ENCODE measurements at places on chromosomes 2 and 18.

DNA sequence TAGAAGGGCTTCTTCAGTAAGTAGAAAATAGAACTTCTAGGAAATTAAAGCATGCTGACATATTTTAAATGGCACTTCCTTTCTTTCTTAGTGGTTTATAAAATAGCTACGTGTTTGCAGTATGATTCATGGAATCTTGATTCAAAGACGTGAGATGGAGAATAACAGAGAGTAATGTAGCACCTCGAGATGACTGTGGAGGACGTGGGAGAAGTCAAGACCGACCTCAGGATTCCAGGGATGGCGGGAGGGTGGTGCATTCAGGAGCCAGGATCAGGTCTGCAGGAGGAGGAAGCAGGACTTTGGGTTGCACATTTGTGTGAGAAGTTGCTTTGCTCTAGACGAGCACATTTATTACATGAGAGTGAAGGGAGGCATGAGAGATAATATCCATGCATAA, 56.0 kb downstream of the DCDC2C start:
- DNase-seq = no peak

DNA sequence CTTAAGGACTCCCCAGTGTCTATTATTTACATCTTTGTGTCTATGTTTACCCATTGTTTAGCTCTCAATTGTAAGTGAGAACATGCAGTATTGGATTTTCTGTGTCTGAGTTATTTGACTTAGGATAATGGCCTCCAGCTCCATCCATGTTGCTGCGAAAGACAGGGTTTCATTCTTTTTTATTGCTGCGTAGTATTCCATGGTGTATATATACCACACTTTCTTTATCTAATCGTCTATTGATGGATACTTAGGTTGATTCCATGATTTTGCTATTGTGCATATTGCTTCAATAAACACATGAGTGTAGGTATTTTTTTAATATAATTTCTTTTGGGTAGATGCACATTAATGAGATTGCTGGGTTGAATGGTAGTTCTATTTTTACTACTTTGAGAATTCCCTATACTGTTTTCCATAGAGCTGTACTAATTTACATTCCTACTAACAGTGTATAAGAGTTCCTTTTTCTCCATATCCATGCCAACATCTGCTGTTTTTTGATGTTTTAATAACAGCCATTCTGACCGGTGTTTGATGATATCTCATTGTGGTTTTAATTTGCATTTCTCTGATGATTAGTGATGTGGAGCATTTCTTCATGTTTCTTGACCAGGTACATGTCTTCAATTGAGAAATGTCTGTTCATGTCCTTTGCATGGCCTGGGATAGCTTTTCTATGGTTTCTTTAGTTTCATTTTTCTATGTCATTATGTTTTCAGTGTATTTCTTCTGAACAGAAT, 21.8 kb downstream of the MTCL1 start:
- no peak for DNase-seq

DNA sequence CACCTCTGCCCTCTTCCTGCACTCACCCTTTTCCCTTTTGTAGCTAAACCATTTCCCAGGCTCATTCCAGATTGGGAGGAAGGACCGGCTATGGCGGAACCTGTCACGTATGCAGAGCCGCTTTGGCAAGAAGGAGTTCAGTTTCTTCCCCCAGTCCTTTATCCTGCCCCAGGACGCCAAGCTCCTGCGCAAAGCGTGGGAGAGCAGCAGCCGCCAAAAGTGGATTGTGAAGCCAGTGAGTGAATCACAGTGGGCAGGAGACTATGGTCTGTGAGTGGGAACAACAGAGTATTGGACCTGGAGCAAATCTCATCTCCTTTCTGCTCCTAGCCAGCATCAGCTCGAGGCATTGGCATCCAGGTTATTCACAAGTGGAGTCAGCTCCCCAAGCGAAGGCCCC, 35.0 kb upstream of the CYP27A1 start:
- DNase-seq = no peak

GRCh38 chr2:134175834-134176233, 78.0 kb upstream of the MGAT5 start:
- DNase-seq = no peak

- DNase-seq = no peak
Measured at GRCh38 chr2:136916131-136916530, 150.8 kb downstream of the THSD7B start.

- DNase-seq = no peak
Measured at GRCh38 chr18:12433829-12434540, 26.3 kb downstream of the PRELID3A start.

DNA sequence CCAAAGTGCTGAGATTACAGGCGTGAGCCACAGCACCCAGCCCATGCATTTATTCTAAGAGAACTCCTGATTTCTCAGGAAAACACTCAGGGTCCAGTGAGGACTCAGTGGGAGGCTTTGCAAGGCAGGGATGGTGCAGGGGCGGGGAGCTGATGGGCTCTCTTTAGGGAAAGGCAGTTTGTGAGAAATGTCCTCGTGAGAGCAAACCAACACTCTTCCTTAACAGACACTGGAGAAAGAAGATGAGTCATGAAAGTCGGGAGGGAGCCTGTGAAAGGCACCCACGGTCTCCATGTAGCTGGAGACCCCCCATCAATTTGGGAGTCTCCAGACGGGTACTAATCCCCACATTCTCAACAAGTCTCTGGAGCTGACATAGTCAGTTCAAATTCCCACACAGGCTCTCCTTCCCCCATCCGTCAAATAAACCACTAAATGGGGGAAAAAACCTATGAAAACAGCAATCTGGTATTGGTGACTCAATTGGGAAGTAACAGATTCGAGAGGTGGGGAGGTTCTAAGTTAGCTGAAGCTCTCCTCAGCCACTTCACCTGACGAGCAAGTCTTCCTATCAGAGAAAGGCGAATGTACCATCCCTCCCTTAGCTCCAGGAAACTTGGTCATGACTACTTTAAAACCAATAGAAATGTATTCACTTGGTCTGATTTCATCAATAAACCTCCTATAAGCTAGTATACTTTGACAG, 11.0 kb upstream of the CREG2 start:
- DNase-seq = no peak

GRCh38 chr2:136305517-136306192, 187.7 kb upstream of the CXCR4 start:
- DNase-seq = peak; percentile 56

GRCh38 chr18:8367217-8367988, 241.8 kb upstream of the RAB12 start:
- DNase-seq = peak; percentile 9

DNA sequence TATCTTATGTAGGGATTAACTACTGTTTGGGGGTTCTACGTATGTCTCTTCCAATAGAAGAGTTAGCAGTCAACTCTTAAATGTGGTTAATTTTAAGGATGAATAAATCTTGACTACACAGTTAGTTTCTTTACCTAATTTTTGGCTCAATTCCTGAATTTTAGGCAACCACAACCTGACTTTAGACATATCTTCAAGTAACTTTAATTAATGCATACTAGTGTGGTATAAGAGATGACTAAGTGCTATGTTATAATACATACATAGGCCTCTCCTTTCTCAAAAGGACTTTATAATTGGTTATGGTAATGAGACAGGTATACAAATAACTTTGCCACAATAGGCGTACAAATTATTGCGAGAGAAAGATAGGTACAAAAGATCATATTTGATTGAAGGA, 312.0 kb downstream of the IRS1 start:
- no peak for DNase-seq

GRCh38 chr2:117335967-117336366, 478.5 kb upstream of the DDX18 start:
- DNase-seq = no peak

- DNase-seq = no peak
Measured at GRCh38 chr2:17252258-17252657, 266.0 kb downstream of the RAD51AP2 start.

DNA sequence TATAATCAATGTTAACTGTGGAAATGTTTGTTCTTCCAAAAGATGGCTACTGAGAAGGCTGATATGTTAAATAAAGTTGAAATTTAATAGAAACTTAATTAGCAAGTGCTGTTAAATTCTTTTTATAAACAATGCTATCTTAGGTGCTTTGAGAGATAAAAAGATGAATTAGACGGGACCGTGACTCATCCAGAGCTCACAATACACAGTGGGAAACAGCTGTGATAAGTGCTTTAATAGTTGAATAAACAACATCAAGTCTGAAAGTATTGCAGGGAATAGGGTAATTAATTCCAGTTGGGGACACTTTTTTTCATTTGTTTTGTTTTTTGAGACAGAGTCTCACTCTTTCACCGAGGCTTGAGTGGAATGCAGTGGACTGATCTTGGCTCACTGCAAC, 85.5 kb upstream of the DTNA start:
- DNase-seq = no peak

DNA sequence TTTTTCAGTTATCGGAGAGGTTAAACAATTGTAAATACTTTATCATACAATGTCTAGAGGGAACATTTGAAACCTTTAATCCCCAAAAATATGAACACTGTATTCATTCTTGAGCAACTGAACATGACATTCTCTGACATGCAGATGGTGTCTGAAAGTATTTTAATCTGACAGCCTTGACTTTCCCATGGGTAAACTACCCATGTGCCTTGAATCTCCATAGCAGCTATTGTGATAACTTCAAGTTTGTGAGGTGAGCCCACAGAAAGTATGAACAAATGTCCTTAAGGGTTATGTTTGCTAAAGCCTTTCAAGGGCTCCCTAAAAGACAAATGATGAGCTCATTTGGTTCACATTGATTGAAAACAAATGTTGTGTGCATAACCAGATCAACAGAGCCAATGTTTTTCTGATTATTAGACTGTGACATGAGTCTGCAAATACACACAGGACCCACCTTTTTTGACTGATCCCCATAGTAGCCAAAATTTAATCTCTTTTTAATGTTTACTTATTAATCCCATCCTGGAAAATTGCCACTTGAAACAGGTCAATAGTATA, 1326.0 kb downstream of the LRP1B start:
- no peak for DNase-seq

- DNase-seq = no peak
Measured at GRCh38 chr2:64405581-64406406, 48.2 kb upstream of the LGALSL start.

DNA sequence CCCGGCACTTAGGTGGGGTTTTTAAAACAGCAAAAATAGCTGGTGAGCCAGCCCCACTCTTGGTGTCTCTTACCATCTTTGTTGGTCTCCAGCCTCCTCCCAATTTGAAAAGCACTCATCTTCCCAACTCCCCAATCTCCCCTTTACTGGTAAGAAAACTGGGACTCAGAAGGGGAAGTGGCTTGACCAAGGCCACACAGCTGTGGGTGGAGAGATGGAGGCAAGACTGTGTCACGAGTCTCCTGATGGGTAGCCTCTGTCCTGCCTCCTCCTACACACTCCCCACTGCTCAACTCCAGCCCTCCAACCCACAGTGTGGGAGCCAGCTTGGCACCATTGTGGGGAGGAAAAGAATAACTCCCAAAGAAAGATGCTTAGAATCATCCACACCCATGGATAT, 140.4 kb downstream of the SMAD2 start:
- DNase-seq = no peak

GRCh38 chr2:219269362-219270054, 9.7 kb upstream of the DNAJB2 start:
- DNase-seq = no peak

GRCh38 chr2:98539056-98539735, 69.1 kb downstream of the COA5 start:
- no peak for DNase-seq

- DNase-seq = no peak
Measured at GRCh38 chr2:120550893-120551446, 184.7 kb upstream of the GLI2 start.

- DNase-seq = no peak
Measured at GRCh38 chr2:37091873-37092272, 7.6 kb downstream of the GPATCH11 start.

DNA sequence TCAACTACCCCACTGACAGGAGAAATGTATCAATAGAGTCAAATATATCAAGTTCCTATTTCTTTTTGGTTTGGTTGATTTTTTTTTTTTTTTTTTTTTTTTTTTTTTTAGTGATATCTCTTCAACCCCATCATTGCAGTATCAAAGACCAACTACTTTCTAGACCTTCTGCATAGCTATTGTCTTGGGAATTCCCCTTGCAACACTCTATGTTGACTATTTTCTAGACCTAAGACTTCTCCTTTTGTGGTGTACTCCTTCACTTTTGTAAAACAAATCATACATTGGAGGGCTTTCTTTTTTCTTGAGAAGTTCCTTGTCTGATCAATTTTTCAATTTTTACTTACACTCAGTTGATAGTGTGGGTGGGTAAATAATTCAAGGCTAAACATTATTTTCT, 46.5 kb upstream of the NR4A2 start:
- DNase-seq = no peak

DNA sequence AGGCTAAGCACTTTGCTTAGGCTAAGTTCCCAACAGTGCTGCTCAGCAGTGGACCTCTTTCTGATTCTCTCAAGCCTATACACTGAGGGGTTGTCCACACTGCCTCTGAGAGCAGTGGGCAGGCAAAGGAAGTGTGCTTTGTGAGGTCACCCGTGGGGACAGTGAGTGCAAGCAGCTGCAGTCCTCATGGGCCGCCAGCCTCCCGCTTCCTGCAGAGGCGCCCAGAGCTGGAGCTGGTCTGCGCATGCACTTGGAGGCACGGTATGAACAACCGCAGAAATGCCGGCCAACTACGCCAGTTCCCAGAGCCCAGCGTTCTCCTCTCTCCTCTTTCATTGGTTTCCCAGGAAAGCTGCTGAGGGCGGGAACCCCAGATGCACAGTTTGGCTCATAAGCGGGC, 149.5 kb upstream of the DLX2 start:
- DNase-seq = no peak

- no peak for DNase-seq
Measured at GRCh38 chr18:58407263-58407648, 221.6 kb downstream of the ALPK2 start.

GRCh38 chr2:206800506-206801417, 35.4 kb downstream of the FASTKD2 start:
- DNase-seq = peak; percentile 32

DNA sequence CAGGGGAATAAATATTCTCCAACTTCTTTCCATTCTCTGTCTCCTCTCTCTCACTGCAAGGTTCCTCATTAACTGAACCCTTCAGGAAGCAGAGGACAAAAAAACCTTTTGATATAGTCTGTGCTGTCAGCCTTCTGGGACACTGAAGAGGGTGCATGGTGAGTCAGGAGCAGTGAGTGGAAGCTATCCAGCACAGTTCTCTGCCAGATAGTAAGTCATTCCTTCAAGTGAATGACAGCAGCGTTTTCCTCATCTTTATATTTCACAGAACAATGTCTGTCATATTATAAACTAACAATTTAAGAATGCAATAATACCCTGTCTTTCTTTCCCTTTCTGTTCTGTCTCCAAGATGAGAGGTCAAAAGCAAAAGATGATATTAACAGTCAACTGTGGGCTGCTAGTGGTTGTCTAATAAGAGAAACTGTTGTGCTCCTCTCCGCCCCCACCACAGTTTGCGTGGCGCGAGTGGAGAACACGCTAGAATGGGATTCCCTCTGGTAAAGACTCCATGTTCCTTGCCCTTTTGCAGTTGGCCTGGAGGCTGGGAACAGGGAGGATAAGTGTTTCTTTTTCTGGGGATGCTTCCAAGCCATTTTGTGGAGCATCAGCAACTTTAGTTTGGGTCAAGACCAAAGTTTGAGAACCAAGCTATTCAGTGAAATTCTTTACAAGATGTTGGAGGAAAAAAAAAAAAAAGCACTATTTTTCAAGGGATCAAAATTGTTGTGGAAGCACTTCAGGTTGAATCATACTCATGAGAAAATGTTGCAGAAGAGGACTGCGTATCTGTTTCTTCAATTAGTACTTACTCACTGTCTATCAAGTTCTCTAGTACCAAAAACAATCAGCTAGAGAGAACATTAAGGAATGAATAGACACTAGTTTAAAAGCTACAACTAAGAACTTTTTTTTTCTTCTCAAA, 430.2 kb downstream of the SETBP1 start:
- no peak for DNase-seq

- no peak for DNase-seq
Measured at GRCh38 chr2:74575320-74575719, 20.8 kb downstream of the DOK1 start.

- DNase-seq = no peak
Measured at GRCh38 chr18:63183952-63184770, 135.4 kb downstream of the BCL2 start.

All from CD4-positive, alpha-beta T cell treated with Interferon alpha-2 for 1 hour (primary cell).